ENCODE measurements at places on chromosomes 2 and 18.

- no peak for DNase-seq
Measured at GRCh38 chr2:1482253-1482675, 69.0 kb downstream of the TPO start.

- DNase-seq, result no peak
Measured at GRCh38 chr2:235378246-235378645, 115.6 kb upstream of the AGAP1 start.

DNA sequence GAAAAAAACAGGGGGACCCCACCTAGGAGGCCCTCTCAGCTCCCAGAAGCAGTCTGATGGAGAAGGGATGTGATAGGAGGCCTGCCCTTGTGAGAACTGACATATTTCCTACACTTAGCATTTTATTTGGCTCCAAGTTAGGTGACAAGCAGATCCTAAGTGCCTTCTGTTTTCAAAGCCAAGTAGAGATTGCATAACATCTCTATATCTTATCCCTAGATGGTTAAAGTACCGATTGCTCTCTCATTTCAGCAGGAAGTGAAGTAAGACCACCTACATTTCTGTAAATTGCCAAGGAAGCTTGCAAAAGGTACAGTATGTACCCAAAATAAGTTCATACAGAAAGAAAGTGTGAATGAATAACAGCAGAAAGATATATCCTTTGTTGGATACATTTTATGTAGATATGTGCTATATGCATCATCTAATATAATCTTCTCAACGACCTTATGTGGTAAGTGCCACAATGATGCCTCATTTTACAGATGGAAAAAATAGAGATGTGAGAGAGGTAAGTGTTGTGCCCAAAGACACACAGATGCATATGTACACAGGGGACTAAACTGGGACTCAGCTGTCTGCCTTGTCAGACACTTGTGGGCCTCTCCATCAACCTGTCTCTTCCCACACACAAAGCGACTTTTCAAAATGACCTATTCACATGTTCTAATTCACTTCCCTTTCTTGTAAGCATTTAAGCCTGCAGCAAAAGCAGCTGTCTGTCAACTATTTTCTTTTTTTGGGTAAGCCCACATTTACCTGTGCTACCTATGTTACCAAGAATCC, 38.9 kb downstream of the DHRS9 start:
- no peak for DNase-seq

DNA sequence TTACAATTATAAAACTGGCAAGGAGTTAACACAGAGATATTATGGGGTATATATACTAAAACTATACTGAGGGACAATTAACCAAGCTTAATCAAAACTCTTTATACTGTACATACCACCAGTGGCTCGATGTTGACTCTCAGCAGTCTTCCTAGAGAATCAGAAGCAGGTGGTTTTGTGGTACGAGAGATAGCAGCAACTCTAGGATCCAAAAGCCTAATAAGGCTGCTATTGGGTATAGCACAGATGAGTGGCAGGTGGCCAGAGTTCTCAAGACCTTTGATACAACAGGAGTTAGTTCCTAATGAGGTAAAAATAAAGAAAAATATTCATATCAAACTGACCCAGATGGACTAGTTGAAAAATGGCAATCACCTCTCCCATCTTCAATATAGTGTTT, 45.5 kb upstream of the COL5A2 start:
- no peak for DNase-seq

DNA sequence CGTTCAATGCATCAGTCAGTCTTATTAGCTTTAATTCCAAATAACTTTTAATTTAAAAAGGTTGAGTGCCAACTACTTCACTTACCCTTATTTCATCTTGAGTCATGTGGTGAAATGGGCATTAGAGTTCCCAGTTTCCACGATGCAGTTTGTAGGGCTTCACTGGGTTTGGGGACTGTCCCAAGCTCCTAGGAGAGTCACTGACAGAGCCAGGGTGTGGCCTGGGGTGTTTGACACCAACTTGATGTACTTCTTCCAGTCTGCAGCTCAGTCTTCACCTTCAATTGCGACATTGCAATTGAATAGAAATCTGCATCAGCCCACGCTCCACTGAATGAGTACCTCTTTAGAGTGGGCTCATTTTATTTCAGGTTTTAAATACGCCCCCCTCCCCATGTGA, 165.3 kb downstream of the ARL4C start:
- DNase-seq, result no peak

GRCh38 chr2:174051741-174052583, 86.8 kb upstream of the SP3 start:
- no peak for DNase-seq

DNA sequence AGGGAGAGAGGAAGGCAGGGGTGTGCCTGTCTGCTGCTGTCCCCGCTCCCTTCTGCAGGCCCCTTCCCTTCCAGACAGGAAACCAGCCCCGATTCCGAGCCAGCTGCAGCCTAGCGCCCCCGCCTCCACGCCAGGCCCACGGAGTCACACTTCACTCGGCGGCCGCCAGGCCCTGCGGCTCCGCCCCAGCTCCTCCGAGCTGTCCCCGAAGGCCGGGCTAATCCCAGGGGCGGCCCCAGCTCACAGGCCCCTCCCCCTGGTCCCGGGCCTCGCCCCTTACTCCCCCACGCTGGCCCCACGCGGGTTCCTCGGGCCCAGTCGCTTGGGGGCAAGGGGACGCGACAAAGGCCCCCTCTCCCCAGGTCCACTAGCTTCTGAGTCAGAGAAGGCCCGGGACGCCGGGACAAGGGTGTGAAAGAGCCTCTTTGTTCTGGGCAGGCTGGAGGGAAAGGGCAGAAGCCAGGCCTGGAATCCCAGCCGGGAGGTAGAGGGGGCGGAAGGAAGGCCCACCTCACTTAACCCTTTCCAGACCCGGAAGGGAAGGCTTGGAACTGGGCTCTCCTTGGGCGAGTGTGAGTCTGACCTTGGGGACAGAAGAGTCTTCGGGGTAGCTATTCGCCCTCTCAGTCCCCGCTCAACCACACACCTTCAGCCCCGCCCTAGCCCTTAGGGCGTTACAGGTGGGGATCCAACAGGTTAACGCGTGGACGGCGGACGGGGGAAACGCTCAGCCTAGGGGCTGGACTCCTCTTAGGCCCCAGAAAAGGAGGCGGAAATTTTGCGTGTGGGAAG, 1.2 kb downstream of the RTKN start:
- peak; percentile 16 for DNase-seq

GRCh38 chr2:206481056-206481455, 37.7 kb downstream of the ADAM23 start:
- no peak for DNase-seq

DNA sequence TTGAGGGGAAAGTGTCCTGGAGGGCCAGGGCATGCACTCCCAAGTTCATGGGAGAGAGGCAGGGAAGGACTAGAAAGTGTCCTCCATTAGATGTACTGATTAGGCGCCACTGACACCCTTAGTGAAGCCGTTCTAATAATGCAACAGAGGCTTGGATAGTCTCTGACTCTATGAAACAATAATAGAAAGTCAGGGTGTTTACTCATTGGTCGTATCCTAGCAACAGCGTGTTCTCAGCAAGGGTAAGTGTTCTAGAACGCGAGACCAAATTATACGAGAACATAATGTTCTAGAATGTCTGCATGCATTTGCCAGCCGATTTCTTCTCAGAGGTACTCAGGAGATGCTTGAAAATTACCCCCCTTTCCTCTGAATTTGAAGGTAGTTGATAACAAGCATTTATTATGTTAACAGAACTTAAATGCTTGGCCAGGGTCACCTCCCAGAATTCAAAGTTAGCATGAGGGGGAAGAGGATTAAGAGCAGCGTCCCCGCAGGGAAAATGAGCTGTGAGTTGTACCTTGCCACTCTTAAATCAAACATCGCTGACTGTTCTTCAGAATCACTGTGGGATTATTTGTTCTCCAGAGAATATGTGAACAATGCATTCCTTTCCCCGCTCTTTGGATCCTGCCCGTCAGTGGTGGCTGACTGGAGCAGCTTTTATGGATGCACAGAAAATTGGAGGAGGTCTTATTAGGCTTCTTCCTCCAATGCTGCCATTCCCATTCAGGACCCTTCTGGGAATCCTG, 33.7 kb upstream of the PDIA6 start:
- DNase-seq, result no peak

DNA sequence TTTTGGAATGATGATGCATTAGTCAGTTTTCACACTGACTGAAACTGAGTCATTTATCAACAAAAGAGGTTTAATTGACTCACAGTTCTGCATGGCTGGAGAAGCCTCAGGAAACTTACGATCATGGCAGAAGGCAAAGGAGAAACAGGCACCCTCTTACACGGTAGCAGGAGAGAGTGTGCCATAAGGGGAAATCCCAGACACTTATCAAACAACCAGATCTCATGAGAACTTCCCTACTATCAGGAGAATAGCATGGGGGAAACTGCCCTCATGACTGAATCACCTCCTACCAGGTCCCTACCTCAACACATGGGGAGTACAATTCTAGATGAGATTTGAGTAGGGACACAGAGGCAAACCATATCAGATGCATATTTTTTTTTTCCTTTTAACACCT, 504.5 kb upstream of the VRK2 start:
- no peak for DNase-seq

DNA sequence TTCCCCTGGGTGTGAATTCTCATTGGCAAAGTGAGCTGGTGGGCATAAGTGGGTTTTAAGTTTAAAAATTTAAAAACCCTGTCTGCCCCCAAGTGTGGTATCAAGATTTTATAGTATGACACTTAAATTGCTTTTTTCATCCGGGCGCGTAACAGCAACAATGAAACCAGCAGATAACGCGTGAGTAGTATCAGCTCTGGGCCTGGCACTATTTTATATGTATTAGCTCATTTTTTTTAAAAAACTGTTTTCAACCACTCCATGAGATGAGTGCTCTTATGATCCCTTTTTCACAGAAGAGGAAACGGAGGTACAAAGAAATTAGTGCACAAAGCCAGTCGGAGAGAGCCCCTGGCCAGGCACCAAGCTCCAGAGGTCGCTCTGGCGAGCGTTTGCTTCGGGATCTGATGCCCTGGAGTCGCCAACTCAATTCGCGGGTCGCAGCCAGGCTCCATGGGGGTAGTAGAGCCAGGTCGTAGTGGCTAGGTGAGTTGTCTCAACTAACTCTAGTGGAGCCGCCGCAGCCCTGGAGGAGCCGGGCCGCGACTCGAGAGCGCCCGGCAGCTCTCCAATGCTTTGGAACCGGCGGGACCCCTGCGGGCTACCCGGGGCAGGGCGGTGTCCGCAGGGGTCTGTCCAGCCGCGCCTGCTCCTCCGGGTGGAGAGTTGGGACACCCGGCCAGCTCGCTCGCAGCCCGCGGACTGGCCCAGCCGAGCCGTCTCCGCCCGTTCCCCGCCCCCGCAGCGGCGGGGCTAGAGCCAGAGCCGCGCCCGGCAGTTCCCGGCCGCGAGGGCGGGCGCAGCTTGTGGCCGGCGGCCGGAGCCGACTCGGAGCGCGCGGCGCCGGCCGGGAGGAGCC, at the start of gene IL1R1:
TSS of gene IL1R1 (plus strand) at position 777 of the 859 bp plus-strand sequence. CDS start 14,979 bp downstream, outside the sequence.
- no peak for DNase-seq

- no peak for DNase-seq
Measured at GRCh38 chr18:51120809-51121596, 76.5 kb downstream of the MEX3C start.

GRCh38 chr2:48127612-48128191, 221.4 kb upstream of the FBXO11 start:
- no peak for DNase-seq

- DNase-seq, result no peak
Measured at GRCh38 chr18:21341141-21341540, 99.1 kb downstream of the GREB1L start.

DNA sequence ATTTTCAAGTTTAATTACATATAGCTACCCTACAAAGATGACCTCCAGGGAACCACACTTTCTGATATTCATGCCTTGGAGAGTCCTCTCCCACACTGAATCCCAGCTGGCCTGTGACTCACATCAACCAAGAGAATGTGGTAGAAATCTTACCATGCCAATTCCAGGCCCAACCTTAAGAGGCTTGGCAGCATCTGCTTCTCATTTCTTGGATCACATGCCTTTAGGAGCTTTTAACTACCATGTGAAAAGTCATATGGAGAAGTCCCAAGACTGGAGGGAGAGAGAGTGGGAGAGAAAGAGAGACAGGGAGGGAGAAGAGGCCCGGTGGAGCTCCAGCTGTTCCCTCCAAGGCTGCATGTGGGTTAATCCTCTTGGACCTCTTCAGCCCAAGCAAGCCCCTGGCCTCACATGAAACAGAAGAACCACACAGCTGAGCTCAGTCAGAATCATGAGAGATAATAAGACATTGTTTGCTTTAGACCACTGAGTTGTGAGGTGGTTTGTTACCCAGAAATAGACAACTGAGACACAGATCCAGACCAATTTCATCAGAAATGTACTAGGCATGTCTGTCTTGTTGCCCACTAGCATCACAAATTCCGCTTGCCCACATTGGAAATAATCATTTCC, 190.7 kb downstream of the MTCL1 start:
- peak; percentile 35 for DNase-seq

DNA sequence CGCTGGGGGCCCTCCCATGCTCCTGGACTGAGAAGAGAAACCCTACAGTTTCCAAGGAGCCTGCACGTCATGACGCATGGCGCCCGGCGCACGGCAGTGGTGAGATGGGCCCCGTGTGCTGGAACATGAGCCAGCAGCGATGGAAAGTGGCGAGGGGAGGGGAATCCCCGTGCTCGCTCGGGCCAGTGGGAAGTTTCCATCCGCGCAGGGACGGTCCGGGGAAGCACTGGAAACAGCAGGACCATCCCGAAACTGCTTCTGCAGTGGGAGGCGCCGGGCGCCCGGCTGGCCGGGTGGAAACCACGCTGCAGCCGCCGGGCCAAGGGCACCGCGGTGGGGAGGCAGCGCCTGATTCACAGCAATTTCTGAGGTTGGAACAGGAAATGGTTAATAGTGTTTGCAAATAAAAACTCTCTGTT, 4.9 kb upstream of the PDCD1 start:
- no peak for DNase-seq

DNA sequence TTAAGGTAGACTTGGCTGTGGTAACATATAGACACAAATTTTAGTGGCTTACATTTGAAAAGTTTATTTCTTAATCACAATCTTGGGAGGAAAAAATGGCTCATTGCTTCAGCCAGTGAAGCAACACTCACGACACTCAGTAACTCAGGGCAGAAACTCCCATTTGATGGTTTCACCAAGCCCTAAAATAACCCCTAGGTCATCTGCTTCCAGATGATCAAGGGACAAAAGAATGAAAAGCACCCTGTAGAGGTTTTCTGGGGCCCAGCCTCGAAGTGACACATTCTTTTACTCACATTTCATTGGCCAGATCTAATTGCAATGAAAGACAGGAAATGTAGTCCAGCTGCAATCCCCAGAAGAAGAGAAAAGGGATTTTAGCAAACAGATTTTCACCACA, 275.9 kb downstream of the TMX3 start:
- no peak for DNase-seq

DNA sequence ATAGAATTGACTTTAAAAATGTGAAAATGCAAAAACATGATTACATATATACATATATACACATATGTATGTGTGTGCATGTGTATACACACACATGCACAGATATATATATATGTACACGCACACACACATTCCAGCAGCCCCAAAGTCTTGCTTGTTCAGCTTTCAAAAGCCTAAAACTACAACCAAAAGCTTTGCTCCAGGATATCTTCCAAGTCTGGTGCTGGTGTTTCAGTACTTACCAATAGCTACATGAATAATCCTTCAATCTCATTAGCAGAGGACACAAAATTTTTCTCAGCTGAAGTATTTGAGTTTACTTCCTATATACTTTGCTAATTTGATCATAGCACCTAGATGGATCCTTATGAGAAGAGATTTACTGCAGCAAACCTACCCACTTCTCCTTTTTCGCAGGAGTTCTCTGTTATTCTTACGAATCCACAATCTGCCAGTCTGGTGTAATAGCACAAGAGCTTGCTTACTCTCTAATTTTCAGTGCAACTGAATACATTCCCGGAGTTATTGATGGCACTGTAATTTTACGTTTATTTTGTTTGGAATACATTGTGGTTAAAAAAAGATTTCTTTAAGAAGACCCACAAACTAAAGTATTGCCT, 553.3 kb downstream of the ARHGAP15 start:
- no peak for DNase-seq

All from NCI-H446 treated with DMSO at 0.1 percent for 48 hours (cell line).